ENCODE measurements at places on chromosomes 3 and 15.
A peak's percentile ranks its signal among the peaks of the same experiment; 100 is the strongest.

DNA sequence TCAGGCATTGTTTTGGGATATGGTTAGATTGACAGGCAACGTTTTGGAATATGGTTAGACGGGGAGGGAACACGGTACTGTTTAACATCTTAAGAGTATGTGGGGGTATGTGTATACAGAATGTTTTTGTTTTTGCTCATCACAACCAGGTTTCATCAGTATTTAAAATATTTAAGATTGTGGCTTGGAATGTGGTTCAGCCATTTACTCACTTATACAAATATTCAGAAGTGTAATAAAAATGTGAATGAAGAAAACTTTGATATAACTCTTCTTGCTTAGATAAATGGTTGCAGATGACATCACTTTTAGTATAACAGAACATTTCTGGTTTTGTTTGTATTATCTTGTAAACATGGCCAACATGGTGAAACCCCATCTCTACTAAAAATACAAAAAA, 3.9 kb upstream of the PAK2 start:
- no peak for DNase-seq

DNA sequence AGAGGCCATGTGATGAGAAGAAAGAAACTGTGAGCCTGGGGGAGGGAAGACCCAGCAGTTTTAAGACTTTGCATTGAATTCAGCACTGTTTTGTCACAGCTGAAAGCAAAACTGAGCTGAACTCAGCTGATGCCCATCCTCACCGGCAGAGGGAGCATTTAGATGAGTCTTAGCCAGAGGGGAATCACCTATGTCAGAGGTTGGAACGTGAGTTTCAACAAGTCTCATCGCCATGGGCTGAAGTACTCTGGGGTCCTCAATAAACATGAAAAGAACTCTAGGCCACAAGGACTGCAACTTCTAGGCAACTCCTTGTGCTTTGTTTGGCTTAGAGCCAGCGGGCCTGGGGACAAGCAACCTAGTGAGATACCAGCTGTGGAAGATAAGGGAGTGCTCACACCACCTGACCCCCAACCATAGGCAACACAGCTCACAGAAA, 324.5 kb downstream of the TBL1XR1 start:
- DNase-seq: peak; percentile 52

DNA sequence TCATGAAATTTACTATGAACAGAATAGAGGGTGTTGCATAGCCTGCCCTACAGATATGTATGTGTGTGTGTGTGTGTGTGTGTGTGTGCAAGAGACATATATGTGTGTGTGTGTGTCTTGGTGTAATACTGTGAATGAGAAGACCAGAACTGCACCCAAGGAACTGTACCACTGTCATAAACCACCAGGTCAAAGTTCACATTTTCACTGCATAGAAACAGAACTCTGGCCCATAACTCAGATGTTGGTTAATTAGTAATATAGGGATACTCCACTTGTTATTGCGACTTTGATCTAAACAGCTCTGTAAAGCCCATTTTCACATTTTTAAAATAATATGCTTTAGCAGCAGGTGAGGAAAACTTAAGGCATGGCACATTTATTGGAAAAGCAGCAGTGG, 111.8 kb downstream of the IGF2BP2 start:
- DNase-seq: no peak

- DNase-seq: no peak
Measured at GRCh38 chr3:150036780-150037179, 66.1 kb upstream of the PFN2 start.

- DNase-seq: no peak
Measured at GRCh38 chr3:43194069-43194468, 88.2 kb upstream of the POMGNT2 start.

DNA sequence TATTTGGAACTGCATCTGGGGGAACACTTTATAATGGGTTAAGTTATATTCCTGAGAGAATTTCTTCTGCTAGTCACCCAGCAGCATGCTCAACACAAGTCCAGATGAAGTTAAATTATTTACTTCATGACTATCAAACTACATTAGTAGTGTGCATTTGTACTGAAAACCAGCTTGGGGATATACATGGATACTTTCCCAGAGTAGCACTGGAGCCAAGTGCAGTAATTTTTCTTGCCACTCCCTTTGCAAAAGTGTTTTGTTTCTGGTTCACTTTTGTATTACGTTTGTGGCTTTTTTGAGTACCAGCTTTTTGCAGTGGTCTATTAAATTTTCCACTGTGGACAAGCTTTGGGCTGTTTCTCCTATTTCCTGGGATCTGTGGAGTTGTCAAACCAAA, 243.0 kb downstream of the AGBL1 start:
- DNase-seq: no peak

DNA sequence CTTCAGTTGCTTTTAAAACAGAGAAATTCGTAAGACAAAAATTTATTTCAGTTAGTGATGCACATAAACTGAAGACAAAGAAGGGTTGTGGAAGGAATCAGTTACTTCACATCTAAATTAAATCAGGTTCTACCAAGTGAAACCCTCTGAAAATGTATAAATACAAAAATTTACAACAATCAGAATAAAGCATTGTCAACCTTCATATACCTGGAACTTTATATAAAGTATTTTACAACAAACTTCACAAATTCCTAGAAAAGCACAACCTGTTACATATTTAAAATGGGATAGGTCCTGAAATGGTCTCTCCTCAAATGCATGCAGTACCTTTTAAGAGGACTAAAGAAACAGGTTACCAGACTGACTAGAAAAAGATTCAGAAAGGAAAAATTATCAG, 26.9 kb downstream of the ATOSA start:
- DNase-seq: no peak

DNA sequence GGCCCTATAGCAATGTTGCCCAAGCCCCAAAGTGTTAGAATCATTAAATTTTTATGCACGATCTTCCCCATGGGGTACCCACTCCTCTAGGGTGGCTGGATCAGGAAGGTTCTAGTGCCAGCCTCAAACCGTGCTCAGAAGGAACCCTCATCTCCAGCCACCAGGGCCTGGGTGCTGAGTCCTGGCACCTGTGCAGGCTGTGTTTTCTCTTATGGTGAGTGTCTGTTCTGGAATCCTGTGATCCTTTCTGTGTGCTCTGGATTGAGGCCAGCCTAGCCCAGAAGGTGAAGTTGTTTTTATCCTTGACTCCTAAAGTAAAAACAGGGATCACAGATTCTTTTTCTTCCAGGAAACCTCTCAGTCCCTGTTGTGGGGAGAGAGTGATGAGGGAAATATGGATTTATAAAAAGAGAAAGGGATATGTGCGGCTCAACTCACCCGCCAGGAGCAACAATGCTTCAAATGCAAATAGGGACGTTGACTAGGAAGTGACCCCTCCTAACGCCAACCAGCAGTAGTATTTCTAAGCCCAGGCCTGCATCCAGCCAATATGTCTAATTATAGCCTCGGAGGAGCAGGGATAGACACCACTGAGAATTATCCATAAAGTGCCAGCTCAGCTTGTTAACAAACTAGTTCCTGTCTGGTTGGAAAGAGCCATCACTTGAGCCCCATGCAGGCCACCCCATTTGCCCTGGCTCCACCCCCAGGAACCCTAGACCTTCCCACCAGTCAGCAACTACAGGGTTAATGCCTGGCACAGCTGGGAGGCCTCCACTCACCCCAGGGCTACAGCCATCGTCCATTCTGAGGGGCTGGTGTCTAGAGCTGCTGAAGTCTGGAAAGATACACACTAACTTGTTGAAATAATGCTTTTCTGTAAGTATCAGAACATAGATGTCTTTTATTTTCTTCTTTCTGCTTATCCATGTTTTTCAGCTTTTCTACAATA, 513.5 kb upstream of the PROK2 start:
- no peak for DNase-seq

- no peak for DNase-seq
Measured at GRCh38 chr3:10345911-10346310, 25.0 kb upstream of the SEC13 start.
